ENCODE measurements at places on chromosomes 16 and 17. TPM values are rescaled to one million over a fixed set of nuclear protein-coding genes. Genes with fewer than 3 reads are reported as not detected.

Gene CIITA
- 0.06 TPM for total RNA-seq

- no peak overlapping the region for H3K4me3 ChIP-seq
- DNase-seq, result no peak
- H3K4me1 ChIP-seq, result no peaks in the 10 kb centered on the region
- H3K27me3 ChIP-seq, result no peaks in the 10 kb centered on the region
- no peak overlapping the region for H3K27ac ChIP-seq
- no peaks in the 10 kb centered on the region for H3K36me3 ChIP-seq
Observed at GRCh38 chr17:17419631-17420030, 57.2 kb upstream of the MED9 start.

DNA sequence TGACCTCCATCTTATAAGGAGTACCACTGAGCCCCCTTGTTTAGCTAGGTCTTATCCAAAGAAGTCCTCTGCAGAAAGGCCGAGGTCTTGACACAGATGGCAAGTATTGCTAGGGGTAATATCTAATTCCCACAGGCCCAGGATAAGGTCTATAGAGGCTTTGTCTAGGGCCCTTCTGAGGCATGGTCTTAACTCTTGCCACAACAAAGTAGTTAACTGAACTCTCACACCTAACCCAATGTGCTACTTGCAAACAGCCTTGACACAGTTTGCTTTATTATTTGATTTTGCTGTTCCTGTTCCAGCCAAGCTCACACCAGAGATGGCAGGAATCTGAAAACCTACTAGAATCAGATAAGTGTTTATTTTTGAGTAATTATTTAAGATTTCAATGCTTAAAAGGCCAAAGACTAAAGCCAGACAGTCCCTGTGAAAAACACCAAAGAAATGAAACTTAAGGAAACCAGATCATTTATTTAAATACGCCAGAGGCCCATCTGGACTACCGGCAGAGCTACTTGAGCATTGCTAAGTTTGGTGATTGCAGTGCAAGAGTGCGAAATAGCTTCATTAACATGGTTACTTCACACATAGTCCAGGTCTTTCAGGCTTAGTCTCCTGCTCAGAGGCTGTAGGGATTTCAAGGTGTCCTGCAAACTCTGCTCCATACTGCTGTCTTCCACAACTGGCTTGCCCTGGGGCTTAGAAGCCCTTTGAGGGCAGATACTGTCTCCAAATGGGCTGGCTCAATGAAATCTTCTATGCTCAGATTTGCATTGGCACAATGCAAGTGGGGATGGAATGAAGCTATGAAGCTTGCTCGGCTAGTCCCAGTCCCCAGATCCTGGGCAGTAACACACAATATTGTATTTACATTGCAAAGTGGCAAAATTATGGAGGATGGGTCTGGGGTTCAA, 28.5 kb upstream of the SUPT4H1 start:
- no peaks in the 10 kb centered on the region for H3K27me3 ChIP-seq
- H3K36me3 ChIP-seq, result no peaks in the 10 kb centered on the region
- peaks cover 6% of the 10 kb centered on the region for H3K4me1 ChIP-seq
- H3K27ac ChIP-seq, result no peak overlapping the region
- H3K4me3 ChIP-seq, result no peak overlapping the region

DNA sequence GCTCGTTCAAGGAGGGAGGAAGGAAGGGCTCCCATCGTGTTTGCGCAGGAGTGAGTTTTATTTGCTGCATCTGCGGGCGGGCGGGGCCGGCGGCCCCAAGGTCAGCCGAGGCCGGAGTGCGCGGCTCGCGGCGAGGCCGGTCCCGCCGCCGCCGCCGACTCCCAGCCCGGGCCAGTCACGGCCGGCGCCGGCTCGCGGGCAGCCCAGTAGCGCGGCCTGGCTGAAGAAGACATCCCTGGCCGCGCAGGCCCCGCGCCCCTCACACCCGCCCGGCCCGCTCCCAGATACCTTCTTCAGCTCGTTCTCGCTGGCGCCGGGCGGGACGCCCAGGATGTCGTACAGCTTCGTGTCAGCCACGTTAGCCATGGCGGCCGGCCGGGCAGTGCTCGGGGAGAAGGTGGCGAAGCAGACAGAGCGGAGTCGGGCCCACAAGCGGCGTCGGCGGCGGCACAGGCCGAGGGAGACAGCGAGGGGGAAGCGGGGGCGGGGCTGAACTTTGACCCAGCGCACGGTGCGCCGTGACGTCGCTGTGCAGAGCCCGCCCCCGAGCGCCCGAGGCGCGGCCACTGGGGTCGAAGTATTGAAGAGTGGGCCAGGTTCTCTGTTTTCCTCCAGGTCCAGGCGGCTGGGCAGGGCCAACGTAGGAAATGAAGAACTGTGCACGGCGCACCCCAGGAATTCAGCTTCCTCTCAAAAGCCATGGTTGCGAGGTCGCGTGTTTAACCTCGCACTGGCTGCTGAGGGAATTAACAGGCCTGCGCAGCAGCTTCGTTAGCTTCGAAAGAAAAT, at the start of gene DNAJA2:
Gene DNAJA2 (minus strand): TSS at position 468 of the 789 bp plus-strand sequence. CDS start 102 bp downstream, at position 366.
- H3K4me1 ChIP-seq, result peaks cover 8% of the 10 kb centered on the region
- peak within 1 kb of the TSS; percentile 84 for H3K4me3 ChIP-seq
- H3K27ac ChIP-seq, result peak within 1 kb of the TSS; percentile 93
- no peaks in the 10 kb centered on the region for H3K27me3 ChIP-seq

Gene KRTAP4-1
- total RNA-seq, result not detected

GRCh38 chr17:32623196-32623595, 136.4 kb downstream of the CDK5R1 start:
- no peaks in the 10 kb centered on the region for H3K27me3 ChIP-seq
- H3K27ac ChIP-seq, result no peak overlapping the region
- DNase-seq, result no peak
- H3K36me3 ChIP-seq, result no peaks in the 10 kb centered on the region

Gene MMP28
- total RNA-seq, result not detected

- no peak for DNase-seq
- H3K4me1 ChIP-seq, result peaks cover 8% of the 10 kb centered on the region
- no peaks in the 10 kb centered on the region for H3K27me3 ChIP-seq
- no peak overlapping the region for H3K27ac ChIP-seq
- peak overlapping the region; percentile 71 for H3K4me3 ChIP-seq
Observed at GRCh38 chr17:35088356-35088880, 24.9 kb upstream of the RFFL start.

- H3K27me3 ChIP-seq, result no peaks in the 10 kb centered on the region
- peaks cover 3% of the 10 kb centered on the region for H3K4me1 ChIP-seq
- H3K4me3 ChIP-seq, result no peak overlapping the region
Observed at GRCh38 chr17:17114592-17115225, 72.5 kb downstream of the MPRIP start.

GRCh38 chr17:56489980-56490379, 103.5 kb upstream of the NOG start:
- H3K4me3 ChIP-seq, result no peak overlapping the region
- H3K27ac ChIP-seq, result no peak overlapping the region
- no peak for DNase-seq
- H3K36me3 ChIP-seq, result no peaks in the 10 kb centered on the region

DNA sequence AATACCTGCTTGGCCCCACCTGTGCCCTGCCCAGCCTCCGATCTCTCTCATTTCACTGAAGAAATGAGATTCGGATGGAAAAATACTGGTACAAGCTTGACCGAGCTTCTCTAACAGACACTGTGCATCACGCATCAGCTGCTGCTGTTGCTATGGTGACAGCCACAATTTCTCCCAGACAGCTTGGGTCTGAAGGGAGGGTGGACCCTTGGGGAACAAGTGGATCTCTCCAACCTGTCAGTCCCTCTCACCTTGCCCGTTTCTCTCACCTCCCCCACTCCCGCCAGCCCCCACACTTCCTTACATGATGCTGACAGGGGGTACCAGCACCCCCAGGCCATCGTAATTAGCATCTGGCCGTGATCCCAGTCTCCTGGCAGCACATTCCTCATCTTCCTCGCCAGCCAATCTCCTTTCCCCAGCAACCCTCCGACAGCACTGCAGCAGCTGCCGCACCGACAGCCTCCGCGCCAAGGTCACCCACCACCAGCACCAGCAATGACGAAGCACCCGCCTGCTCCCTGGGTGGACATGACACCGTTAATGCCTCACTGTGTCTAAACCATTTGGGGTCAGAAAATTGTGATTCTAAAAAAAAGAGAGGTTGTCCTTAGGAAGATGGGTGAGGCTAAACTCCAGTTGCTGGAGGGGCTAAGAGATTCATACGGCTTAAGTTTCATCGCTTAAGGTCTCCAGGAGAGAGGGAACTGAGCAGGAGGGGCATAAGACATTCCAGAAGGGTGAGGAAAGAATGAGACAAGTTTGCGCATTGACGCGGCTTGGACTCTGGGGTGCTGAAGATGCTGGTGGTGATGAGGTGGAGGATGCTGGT, 58.6 kb upstream of the TNRC6A start:
- no peak overlapping the region for H3K27ac ChIP-seq
- peaks cover 3% of the 10 kb centered on the region for H3K4me1 ChIP-seq
- peak overlapping the region; percentile 20 for H3K4me3 ChIP-seq

- H3K4me3 ChIP-seq, result no peak overlapping the region
- peaks cover 16% of the 10 kb centered on the region for H3K4me1 ChIP-seq
- no peaks in the 10 kb centered on the region for H3K36me3 ChIP-seq
- no peak for DNase-seq
Observed at GRCh38 chr17:27478901-27479538, 22.8 kb downstream of the KSR1 start.

Gene CHST5
- total RNA-seq, result 0.15 TPM

Gene CCL3
- total RNA-seq, result not detected

- H3K4me1 ChIP-seq, result no peaks in the 10 kb centered on the region
- H3K36me3 ChIP-seq, result no peaks in the 10 kb centered on the region
- no peak overlapping the region for H3K4me3 ChIP-seq
- no peaks in the 10 kb centered on the region for H3K27me3 ChIP-seq
Observed at GRCh38 chr17:67212714-67213417, 32.1 kb downstream of the HELZ start.

GRCh38 chr17:78717431-78717980, 64.6 kb downstream of the CYTH1 start:
- peaks cover 23% of the 10 kb centered on the region for H3K4me1 ChIP-seq
- peaks cover 2% of the 10 kb centered on the region for H3K27me3 ChIP-seq
- peak; percentile 55 for DNase-seq
- H3K4me3 ChIP-seq, result no peak overlapping the region
- H3K36me3 ChIP-seq, result no peaks in the 10 kb centered on the region
- H3K27ac ChIP-seq, result no peak overlapping the region

DNA sequence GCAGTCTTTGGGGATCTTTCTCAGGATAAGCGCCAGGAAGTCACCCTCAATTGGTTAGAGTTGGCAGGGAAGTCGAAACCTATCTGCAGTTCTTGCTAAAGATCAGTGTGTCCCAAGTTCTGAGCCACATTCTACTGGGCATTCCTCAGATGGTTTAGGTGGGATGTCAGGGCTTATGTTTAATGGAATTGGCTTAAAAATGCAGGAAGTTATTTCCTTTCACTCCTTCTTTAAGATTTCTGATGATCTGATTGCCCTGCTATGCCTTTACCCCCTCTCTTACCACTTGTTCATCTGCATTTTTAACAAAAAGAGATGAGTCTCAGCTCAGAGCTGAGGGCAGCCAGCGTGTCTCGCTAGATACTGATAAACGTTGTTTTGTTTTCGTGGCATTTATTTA, 30.8 kb downstream of the FOXL1 start:
- no peak overlapping the region for H3K27ac ChIP-seq
- no peaks in the 10 kb centered on the region for H3K36me3 ChIP-seq
- no peak for DNase-seq
- no peaks in the 10 kb centered on the region for H3K27me3 ChIP-seq
- no peaks in the 10 kb centered on the region for H3K4me1 ChIP-seq

DNA sequence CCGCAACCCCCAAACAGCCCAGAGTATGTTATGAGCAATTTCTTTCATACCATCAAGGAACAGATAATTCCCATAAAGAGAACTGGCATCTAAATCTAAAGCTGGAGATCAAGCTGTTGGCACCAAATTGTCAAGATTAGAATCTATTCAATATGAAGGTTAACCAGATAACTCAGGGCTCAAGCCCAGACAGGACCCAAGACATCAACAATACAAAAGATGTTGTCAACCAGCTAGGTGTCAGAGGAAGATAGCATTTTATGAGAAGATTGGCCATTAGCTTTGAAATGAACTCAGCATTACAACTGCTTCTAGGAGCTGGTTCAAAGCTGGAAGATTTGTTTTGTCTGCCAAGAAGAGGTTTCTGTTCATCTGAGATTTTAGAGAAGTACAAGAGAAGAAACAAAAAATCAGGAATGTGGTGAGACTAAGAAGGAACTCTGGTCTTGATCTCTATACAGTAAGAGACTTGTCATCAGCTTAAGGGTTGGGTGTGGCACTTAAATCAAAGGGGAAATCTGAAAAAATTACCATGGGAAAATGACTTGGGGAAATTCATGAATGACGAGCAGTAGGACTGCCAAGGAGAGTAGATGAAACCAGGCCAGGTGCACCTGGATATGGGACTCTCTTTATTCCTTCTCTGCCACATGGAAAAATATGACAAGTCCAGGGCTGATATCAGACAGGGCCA, 64.2 kb upstream of the COX10 start:
- H3K4me3 ChIP-seq, result no peak overlapping the region
- no peaks in the 10 kb centered on the region for H3K36me3 ChIP-seq
- H3K4me1 ChIP-seq, result no peaks in the 10 kb centered on the region
- no peaks in the 10 kb centered on the region for H3K27me3 ChIP-seq
- DNase-seq, result no peak

Gene TUBG2
- 13.0 TPM for total RNA-seq

GRCh38 chr17:73575470-73576221, 68.6 kb downstream of the SDK2 start:
- no peaks in the 10 kb centered on the region for H3K27me3 ChIP-seq
- no peaks in the 10 kb centered on the region for H3K4me1 ChIP-seq
- no peaks in the 10 kb centered on the region for H3K36me3 ChIP-seq
- no peak for DNase-seq
- no peak overlapping the region for H3K27ac ChIP-seq

DNA sequence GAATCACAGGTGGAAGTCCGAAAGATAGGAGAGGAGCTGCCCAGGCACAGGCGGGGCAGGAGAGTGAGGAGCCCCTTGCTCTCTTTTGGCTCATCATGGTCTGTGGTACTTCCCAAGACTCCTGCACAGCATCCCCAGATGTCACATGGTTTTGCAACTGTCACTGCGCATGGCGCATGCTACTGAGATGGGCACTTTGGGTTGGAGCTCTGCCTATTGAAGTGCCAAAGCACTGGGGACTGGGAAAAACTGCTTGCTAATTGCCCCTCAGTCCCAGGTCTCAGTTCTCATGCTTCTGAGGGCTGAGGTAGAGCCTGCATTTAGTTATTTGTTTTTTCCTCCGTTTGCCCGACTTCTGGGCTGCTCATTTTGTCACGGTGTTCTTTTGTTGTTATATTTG, 156.8 kb upstream of the CDH13 start:
- H3K27me3 ChIP-seq, result no peaks in the 10 kb centered on the region
- H3K27ac ChIP-seq, result no peak overlapping the region
- no peaks in the 10 kb centered on the region for H3K4me1 ChIP-seq
- no peak for DNase-seq
- H3K36me3 ChIP-seq, result no peaks in the 10 kb centered on the region

Gene KCNJ18
- total RNA-seq, result not detected

- H3K4me1 ChIP-seq, result peaks cover 23% of the 10 kb centered on the region
- peaks cover 10% of the 10 kb centered on the region for H3K27me3 ChIP-seq
- no peak for DNase-seq
Observed at GRCh38 chr17:74427048-74427762, 4.7 kb upstream of the GPRC5C start.

Gene ZNHIT3
- 60.8 TPM for total RNA-seq

Data from H1 (cell line).